ENCODE measurements at places on chromosomes 1 and 21.

DNA sequence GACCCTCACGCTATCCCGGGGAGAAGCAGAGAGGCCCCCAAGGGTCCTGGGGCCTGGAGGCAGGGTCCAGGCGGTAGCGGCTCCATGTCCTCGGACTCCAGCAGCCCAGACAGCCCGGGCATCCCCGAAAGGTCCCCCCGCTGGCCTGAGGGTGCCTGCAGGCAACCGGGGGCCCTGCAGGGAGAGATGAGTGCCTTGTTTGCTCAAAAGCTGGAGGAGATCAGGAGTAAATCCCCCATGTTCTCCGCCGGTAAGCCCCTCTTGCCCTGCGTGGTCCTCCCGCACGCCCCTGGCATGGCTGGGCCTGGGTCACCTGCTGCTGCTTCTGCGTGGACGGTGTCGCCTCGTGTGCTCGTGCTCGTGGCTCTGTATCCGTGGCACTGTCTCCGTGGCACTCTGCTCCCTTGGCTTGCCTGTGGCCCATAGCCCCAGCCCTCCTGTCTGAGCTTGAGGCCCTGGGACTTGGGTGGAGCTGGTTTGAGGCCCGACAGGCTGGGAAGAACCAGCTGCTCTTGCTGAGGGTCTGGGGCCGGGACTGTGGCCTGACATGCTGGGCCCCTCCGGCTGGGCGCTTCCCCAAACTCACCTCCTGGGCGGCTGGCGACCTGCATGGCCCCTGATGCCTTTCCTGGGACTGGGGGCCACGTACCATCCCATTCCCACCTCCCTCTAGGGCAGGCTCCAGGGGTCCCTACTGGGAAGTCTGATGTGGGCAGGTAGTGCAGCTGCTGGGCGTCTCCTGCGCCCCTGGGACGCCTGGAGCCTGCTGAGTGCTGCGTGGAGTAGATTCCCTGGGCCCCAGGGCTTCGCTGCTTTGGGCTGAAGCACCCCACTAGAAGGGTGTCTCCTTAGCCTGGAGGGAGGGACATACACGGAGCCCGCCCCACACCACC is 23.5 kb downstream of the PANK4 start:
- DNase-seq, result no peak

GRCh38 chr1:228016181-228016510 is 9.3 kb downstream of the WNT3A start:
- no peak for DNase-seq

DNA sequence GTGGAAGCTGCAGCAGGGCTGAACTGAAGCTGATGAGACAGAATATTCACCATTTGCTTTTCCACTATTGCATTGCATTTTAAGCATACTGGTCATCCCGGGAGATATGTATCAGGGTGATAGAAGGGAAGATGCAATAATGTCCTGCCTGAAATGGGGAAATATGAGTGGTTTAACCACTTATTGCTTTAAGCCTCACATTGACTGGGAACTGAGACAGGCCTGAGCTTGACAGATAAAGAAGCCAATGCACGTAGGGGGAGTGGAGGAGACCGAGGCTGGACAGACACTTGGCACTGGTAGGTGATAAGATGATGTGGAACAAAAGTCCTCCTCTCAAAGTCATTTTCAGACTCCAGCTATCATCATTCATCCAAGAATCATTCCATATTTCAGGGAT is 911.7 kb upstream of the NCAM2 start:
- DNase-seq, result no peak

DNA sequence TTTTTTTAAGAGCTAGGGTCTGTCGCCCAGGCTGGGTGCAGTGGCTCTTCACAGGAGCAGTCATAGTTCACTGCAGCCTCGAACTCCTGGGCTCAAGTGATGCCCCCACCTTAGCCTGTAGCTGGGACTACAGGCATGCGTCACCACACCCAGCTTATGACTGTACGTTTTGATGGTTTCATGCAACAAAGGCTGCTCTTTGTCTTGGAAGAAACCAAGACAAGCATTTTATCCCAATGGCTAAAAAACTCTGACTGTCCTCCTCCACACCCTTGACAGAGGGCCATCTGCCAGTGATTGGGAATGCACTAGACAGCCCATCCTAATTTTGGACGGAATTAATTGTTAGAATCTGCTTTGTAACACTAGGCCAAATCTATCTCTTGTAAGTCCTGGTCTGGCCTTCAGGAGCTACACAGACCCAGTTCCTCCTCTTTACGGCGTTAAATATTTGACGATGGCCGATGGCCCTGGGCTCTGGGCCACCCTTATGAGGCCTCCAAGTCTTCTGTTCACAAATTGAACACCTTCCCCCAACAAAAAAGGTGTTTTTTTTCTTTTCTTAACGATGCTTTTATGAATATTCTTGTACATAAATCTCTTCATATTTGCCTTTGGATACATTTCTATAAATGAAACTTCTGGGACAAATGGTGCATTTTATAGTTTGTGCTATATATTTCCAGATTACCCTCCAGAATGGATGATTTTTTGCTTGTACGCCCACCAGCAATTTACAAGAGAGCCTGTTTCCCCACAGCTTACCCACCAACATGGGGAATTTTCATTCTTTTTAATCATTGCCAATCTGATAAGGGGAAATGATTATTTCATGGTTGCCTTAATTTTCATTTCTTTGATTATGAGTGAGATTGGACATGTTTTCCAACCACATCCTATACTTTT is 104.8 kb upstream of the SLC25A33 start:
- no peak for DNase-seq

- no peak for DNase-seq
These were observed 358.3 kb downstream of the KIF26B start for GRCh38 chr1:245512980-245513578.

GRCh38 chr1:224632381-224632871 is 16.3 kb downstream of the CNIH3 start:
- DNase-seq, result peak; percentile 90

DNA sequence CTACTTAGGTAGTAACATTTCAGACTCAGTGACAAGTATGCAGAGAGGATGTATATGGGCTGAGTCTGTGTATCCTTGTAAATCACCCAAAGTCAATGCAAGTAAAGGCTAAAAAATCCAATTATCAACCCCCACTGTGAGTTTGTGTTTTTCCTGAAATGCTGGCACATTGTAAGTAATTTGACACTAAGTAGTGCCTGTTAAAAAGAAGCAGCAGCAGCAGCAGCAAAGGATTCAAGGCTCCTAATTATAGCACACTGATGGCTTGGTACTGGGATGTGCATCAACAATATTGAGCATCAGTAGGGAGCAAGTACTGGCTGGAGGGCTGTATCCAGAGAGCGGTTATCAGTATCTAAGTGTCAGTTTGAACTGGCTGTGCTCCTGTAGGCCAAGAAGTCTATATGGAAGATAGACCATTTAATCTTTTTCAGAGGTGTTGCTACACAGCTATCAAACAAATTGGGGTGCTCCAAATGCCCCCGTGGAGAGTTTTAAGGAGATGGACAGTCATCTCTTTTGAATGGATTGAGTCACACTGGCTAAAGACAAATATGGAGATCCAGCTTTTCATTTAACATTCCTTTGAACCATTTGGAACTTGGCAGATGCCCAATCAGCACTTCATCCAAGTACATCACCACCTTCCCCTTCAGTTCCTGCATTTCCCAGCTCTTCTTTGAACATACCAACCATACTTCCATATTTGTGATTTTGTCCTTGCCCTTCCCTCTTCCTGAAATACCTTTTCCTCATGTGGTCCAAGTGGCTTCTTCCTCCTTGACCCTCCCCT is 241.2 kb upstream of the ST6GALNAC5 start:
- no peak for DNase-seq

- no peak for DNase-seq
These were observed 438 bp downstream of the MRPS6 start for GRCh38 chr21:34073749-34074282.

DNA sequence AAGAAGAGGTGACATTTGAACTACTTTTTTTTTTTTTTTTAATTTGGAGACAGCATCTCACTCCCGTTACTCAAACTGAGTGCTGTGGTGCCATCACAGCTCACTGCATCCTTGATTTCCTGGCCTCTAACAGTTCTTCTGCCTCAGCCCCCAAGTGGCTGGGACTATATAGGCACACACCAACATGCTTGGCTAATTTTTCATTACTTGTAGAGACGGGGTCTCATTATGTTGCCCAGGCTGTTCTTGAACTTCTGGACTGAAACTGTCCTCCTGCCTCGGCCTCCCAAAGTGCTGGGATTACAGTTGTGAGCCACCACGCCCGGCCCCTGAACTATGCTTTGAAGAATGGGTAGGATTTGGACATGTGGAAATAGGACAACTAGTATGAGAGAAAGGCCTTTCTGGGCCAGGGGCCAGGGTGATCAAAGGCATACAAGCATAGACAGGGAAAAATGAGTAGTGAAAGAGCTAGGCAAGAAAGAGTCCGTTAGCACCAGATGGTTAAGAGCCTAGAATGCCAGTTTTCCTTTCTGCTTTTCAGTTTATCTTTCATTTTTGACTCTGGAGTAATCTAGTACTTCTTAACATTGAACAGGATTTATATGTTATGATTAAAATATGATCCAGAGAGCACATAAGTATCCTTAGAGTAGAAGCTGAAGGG is 6.3 kb downstream of the RABGAP1L start:
- no peak for DNase-seq

GRCh38 chr1:177200290-177200689 is 29.5 kb downstream of the BRINP2 start:
- DNase-seq, result no peak

GRCh38 chr21:41794600-41794999 is 27.7 kb upstream of the RIPK4 start:
- DNase-seq, result no peak

- no peak for DNase-seq
These were observed 126.8 kb downstream of the GRIK1 start for GRCh38 chr21:29812947-29813346.

DNA sequence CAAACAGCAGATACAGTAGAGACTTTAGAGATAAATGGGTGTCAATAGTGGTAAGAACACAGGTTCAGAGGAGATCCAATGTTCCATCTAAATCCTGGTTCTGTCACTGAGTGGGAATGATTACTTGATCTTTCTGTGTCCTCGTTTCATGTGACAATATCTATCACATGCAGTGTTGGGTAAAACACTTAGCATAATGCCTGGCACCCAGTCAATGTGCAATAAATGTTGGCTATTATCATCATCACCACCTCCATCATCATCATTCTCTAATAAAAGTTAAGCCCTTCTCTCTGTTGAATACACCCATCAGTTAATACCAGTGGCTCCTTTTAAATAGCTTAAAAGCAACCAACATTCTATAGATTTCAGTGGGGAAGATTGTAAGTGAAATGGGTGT is 184.7 kb downstream of the ST6GALNAC3 start:
- DNase-seq, result no peak

- no peak for DNase-seq
These were observed 715.0 kb upstream of the ADAMTS5 start for GRCh38 chr21:27681841-27682240.

DNA sequence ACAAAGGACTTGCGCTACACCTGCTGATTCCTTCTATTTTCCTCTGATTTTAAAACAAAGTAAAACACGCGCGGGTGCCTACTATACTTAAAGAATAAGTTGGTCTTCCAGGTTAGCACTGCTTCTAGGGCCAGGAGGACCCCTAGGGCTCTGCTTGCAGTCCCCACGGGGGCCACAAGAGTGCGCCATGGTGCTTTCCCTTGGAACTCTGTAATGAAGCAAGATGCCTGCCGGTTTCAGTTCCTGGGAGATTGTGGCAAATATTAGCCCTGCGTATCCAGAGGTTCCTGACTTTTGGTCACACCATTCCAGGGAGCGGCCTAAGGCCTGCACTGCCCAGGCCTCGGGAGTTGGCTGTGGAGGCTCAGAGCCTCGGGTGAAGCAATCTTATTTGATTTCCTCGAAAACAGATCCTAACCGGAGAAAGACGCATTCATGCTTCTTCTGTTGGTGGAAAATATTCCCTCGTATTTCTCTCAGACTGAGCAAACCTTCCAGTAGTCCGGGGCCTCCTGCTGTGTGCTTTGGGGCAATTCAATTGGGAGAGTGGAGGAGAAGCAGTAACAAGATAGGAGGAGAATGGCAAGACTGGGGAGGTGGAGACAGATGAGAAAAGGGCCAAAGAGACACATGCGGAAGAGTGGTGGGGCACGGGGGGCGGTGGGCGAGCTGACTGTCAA is 25.3 kb downstream of the ADAM30 start:
- no peak for DNase-seq

GRCh38 chr1:245871915-245872314 is 635.2 kb downstream of the SMYD3 start:
- peak; percentile 87 for DNase-seq

GRCh38 chr1:155759966-155760630 is 71.2 kb downstream of the DAP3 start:
- no peak for DNase-seq

- peak; percentile 95 for DNase-seq
These were observed 62.8 kb upstream of the KIF26B start for GRCh38 chr1:245091818-245092637.

- DNase-seq, result peak; percentile 60
These were observed 303.1 kb upstream of the RUNX1 start for GRCh38 chr21:35352066-35352770.

- no peak for DNase-seq
These were observed 271.8 kb downstream of the HLX start for GRCh38 chr1:221150996-221151395.

- no peak for DNase-seq
These were observed 38.7 kb upstream of the COL6A2 start for GRCh38 chr21:46059195-46059594.

- no peak for DNase-seq
These were observed 5.7 kb downstream of the LAMB3 start for GRCh38 chr1:209646558-209646957.

DNA sequence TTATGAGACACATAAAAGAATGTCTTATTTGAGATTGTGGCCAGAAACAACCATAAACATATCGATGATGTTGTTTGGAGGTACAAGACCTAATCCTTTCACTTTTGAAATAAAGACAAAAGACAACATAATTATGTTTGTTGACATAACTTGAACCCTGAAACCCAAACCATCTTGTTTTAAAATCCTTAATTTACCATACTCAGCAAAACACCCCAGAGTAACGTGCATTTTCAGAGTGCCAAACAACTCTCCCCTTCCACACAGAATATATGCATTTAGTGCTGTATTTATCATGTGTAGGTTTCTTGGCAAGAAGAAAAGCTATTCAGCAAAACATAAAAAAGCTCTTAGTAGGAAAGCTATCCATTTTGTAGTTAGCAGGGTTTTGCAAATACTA is 17.5 kb downstream of the SIM2 start:
- DNase-seq, result no peak

DNA sequence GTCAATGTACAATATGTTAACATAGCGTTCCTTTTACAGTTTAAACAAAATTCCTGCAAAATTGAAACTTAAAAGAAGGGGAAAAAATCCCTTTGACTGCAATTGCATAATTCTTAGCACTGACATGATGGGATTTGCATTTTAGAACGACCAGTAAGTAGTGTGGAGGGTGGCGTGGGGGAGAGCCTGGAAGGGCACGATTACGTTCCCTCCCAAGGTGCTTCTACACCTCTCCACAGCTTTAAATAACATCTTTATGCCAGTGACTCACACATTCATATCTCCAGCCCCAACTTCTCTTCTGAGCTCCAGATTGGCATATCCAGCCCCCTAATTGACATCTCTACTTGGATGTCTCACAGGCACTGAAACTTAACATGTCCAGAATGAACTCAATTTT is 64.3 kb downstream of the OLFML3 start:
- no peak for DNase-seq

GRCh38 chr1:31672986-31673385 is 28.3 kb upstream of the PEF1 start:
- no peak for DNase-seq

Measured in non-pigmented ciliary epithelial cell (primary cell).